ENCODE measurements at places on chromosomes 7 and 10.
A peak's percentile ranks its signal among the peaks of the same experiment; 100 is the strongest.

- DNase-seq, result no peak
Observed at GRCh38 chr10:128864554-128865295, 602.3 kb upstream of the MGMT start.

- no peak for DNase-seq
Observed at GRCh38 chr10:15053061-15053460, 9.3 kb downstream of the OLAH start.

DNA sequence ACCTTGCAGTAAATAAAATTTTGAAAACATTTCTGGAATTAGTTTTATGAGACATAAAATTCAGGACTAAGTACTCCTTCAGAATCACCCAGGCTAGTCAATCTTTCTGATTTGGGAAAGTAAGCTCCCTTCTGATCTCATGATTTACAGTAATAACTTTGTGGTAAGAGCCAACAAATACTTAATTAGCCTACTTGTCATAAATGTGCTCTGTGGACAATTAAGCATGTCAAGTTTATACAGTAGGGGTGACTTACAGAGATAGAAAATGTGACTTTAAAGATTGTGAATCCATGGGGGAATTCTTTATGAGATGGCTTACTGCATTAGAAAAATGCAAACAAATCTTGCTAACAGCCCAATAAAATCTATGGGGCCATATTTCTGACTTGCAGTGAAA is 616.9 kb upstream of the GHITM start:
- no peak for DNase-seq

GRCh38 chr10:60420991-60421894 is 31.6 kb upstream of the ANK3 start:
- DNase-seq, result no peak

GRCh38 chr10:30894221-30894620 is 137.4 kb downstream of the ZNF438 start:
- no peak for DNase-seq

DNA sequence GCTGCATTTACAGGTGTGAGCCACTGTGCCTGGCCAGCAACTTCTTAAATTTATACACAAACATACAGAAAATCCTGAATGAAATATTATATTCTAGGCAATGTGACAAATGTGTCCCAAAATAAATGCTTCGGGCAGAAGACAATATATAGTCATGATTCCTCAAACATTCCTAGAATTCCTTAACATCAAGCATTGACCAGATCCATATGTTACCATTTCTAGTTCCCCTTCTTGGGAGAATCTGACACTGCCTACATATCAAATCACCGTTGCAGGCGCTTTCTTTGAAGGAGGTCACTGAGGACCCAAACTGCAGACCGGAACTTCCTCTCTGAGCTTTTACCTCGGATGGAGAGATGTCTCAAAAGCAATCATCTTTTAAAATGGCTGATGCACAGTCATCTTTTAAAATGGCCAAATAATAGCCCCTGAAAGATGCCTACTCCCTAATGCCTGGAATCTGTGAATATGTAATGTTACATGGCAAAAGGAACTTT is 323.5 kb downstream of the PHF14 start:
- no peak for DNase-seq

DNA sequence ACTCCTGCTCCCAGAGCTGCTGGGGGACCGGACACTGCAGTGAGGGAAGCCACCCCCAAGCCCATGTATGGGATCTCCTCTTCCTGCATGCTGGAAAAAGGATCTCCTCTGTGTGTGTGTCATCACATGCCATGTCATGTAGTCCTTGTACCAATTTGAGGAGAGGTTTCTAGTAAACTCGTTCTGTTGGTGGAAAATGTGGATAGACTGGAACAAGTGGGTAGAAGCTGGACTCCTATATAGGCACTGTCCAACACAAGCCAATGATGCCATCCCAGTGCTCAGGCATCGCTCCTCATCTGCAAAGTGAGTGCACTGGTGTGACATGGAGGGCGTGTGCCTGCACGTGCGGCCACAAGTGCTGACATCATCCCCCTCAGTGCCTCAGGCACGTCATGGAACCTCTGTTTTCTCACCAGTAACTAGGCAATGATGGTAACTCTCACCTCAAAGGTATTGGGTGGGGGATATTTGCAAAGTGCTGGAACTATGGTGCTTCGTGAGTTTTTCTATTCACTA is 19.3 kb downstream of the MYO1G start:
- DNase-seq, result no peak

GRCh38 chr7:22146961-22147512 is 201.3 kb upstream of the CDCA7L start:
- DNase-seq, result no peak

DNA sequence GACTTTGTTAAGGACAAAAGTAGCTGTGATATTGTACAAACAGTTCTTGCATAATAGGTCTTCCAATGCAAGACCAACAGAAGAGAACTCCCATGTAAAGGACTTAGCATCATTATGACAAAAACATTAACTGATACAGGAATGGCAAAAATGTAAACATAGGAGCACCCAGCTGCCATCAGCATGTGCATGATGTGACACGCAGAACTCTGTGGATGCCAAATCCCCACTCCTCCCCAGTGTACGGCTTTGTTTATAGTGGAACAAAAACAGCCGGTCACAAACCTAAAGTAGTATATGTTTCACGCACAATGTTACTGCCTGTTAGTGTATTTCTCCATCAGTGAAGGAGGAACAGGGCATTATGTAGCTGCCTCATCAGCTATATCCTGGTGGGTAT is 316.0 kb upstream of the AOAH start:
- DNase-seq, result no peak

GRCh38 chr10:99859585-99859984 is 77.1 kb downstream of the ABCC2 start:
- DNase-seq, result no peak

DNA sequence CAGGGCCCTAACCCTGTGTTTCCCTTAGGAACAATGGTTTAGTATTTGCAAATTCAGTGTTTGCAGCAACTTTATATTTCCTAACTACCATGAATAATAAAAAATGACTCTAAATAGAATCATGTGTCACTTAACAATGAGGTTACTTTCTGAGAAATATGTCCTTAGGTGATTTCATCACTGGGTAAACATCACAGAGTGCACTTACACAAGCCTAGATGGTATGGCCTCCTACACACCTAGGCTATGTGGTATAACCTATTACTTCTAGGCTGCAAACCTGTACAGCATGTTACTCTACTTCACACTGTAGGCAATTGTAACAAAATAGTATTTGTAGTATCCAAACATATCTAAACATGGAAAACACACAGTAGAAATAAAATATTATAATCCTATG is 1174.6 kb upstream of the LRRTM3 start:
- DNase-seq, result no peak

- DNase-seq, result peak; percentile 64
Observed at GRCh38 chr10:49512121-49512809, 26.7 kb downstream of the ERCC6 start.

- peak; percentile 82 for DNase-seq
Observed at GRCh38 chr7:77247206-77247850, 47.7 kb upstream of the FGL2 start.

DNA sequence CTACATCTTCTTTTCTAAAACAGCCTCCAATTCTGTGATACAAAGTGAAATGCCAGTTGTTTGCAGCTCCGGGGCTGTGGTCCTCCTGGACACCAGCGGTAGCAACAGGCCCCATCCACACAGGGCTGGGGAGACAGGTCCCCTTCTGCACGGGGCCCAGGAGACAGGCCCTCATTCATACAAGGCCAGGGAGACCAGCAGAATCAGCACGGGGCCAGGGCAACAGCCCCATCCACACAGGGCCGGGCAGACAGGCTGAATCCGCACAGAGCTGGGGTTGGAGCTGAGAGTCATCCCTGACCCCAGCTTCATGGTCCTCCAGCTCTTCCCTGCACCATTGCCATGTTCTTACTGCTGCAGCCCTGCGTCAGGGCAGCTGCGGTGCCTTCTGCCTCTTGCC is 238.6 kb downstream of the MGMT start:
- no peak for DNase-seq

DNA sequence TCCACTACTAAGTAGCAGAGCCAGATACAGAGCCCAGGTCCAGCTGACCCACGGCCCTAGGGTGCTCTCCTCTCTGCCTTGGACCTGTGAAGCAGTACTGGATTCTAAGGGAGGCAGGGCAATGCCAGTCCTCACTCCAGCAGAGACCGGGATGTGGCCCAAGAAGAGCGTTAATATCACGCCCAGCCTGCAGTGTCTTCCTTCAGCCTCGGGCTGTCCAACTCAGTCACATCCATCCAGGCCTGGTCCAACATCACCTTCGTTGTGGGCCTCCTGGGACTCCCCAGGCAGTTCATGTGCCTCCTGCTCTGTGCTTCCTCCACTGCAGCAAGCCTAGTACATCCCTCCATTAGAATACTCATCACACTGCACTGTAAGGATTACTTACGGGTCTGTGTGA is 114.5 kb downstream of the GRID1 start:
- no peak for DNase-seq

DNA sequence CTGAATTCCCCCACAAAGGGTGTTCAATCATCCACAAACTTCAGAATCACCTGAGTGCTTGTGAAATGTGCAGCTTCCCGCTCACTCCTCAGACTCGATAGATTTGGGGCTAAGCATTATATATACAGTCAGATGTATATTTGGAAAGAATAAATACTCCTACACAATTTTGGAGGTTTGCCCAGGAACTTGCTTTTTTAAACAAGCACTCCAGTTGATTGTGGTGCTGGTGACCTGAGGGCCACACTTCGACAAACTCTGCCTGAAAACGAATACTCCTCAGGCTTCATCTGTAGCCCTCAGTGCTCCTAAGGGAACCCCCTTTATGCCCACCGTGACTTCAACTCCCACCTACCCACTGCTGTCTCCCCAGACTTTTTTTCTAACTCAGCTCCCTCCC is 211.6 kb downstream of the INHBA start:
- DNase-seq, result no peak

- DNase-seq, result no peak
Observed at GRCh38 chr10:29783201-29783947, 148.6 kb upstream of the SVIL start.

GRCh38 chr10:102650655-102651454 is 6.6 kb downstream of the TRIM8 start:
- DNase-seq, result no peak

DNA sequence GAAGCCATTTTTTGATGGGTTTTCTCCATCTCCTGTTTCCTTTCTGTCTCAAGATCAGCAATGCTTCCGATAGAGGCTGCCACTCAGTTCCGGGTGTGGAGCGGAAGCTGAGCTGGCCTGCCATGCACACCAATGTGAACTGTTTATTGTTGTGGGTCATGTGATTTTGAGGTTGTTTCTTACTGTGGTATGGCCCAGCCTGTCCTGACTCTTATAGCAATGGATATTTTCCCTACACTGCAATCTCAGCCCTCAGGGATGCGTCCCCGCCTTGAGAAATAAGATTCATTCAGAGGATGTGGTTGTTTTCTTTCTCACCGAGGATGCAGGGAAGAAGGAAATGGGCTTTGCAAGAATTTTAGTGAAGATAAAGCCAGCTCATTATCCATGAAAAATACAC is 134.7 kb downstream of the PFKFB3 start:
- DNase-seq, result no peak

DNA sequence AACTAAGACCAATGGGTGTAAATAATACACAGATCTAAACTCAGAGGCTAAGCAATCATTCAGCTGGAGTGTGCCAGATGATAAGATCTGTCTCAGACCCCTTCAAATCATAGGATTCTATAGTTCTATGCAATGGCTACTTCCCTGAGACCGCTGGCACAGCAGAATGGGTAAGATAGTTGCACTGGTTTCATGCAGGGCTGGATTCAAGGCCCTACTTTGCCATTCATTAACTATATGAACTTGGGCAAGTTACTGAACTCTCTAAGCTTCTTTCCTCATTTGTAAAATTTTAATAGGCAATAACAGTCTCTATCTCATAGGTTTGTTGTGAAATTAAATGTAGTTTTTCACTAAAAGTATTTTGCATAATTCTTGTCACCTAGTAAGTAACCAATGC is 62.0 kb downstream of the TFEC start:
- DNase-seq, result no peak

DNA sequence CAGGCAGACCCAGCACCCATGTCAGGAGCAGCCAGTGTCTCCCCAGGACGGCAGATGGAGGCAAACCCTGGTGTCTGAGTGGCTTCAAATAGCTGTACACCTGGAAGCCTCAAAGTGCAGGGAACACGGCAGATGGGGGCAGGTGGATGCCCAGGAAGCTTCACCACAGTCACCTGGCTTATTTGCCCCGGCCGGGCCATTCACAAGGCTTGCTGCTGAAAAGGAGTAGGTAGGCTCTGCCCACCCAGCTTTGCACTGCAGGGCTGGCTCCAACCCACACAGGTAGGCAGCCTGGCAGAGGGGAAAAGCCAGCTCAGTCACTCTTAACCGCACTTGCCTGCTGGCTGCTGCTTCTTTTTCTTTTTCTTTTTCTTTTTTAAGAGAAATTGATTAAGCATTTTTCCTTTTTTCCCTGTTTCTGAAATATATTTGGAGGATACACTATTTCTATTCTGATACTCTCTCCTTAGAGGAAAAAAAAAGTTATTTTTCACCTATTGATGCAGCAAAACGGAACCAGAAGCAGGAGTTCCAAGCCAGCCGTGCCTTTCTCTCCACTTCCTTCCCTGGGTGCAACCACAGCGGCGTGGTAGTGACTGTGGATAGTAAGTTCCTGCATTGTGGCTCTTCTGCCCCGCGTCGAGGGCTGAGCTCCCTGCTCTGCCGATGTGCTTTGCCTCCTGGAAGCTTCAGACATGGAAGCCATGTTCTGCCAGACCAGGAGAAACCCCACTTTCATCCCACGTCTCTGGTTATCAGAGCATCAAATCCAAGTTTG is 118.3 kb downstream of the KLF6 start:
- peak; percentile 31 for DNase-seq

DNA sequence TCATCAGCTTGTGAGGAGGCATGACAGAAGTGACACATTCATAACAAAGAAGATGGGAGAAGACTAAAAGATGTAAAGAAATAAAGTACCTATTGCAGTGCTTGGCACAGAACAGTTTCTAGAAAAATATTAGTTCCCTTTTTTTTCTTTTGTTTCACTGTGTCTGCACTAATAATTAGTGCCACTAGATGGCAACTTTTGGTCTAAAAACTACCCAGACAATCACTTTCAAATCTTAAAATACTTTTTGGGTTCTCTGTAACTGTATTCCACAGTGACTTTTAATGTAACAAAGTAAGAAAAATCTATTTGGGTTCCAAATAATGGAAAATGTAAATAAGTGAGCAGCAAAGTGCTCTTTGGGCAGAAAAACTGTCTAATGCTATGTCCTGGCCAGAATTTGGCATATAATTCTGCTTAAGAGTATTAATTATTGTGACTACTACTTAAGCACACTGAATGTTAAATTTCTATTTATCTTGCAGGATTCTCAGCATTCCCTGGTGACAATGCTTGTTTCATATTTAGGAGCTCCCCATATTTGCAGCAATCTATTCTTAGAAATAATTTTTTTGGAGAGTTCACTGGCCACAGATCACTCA is 134.8 kb upstream of the KIF5B start:
- peak; percentile 73 for DNase-seq
